Activated T-cell treated with anti-CD3 and anti-CD28 coated beads, Interleukin-2, amount 50 U/mL, for 4 hours (primary cell): ENCODE measurements at places on chromosomes 12 and 14. TPM values are rescaled to one million over a fixed set of nuclear protein-coding genes. Genes with fewer than 3 reads are reported as not detected.

DNA sequence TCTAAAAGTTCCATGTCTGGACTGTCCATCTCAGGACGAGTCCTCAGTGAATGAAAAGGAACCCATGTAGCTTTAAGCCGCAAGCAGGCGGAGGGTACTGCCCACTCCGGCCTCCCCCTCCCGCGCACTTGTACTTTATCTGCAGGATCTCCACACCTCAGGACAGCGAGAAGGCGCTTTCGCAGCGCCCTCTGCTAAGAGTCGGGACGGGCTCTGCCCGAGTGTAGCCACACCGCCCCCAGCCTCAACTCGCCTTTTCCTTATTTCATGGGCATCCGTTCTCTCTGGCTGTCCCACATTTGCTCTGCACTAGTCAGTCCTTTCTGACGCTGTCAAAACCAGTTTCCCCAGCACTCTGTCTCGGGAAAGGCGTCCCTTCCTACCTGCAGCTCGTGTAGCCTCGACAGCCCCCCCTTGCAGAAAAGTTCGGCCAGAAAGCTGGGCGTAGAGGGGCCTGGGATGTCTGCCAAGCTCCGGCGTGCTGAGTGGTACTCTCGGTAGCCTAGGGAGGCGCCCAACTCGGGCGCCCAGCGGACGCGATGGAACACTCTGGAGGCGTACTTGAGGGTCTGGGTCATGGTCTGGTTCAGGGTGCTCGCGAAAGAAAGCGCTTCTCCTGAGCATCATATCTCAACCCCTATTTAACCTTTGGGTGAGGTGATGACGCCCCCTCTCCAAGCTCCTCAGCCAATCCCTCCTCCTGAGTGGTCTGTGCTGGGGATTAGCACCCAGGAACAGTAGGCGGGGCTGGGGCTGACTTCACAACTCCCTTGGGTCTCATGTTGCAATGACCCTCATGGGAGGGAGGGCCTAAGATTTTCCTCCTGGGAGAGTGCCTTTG lies at the start of gene CYP27B1:
CYP27B1 (minus strand) TSS at position 615 of the 841 bp plus-strand sequence; CDS start at position 578, 37 bp downstream.
- no peak for DNase-seq

GRCh38 chr12:99573980-99574379 lies 73.6 kb upstream of the GARIN6 start:
- DNase-seq, result no peak

- no peak for DNase-seq
Measured at GRCh38 chr14:104969741-104970230, 8.4 kb downstream of the AHNAK2 start.

DNA sequence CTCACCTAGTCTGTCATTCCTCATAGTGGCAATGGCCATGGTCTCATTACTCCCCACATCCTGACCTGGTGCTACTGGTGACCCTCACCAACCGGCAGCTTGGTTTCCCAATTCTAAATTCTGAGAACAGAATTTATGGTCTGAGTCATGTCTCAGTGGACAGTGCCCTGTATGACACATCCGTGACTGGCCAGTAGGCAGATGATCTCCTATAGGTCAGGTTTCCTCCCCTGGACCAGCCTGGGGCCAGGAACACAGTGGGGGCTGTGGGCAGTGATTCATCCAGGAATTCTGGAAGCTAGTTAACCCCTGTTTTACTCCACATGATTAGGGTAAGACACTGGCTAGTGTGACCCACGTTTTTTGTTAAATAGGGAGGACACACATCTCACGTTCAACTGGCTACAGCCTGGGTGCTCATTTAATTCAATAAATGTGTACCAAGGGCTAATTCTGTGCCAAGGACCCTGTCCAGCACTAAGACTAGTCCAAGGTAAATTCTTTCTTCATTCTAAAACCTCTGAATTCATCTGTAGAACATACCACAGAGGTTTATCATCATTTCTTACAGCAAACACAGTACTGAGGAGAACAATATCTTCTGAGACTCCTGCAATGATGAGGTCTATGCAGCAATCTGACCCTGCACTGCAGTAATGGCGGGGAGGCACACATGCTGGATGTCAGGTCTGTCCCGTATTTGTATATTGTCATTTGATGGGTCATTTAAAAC lies 249.6 kb upstream of the TBX3 start:
- DNase-seq, result no peak

The LMNTD1 gene
- total RNA-seq, result not detected

DNA sequence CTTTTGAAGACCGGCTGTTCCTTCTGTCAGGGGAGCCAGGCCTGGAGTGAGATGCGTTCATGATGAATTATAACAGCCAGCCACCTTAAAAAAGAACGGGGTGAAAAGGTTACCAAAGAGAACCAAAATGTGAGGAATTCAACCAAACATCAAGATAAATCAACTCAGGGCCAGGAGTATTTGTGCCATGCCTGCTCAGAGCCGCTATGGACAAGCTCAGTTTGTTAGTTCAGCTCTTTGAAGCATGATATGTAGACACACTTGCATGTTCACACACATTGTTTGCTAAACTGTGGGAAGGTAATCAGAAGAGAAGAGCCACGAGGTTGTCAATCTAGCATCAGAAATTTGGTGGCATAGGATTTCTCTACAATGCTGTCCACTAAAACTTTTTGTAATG lies 367.4 kb upstream of the TBX3 start:
- no peak for DNase-seq

DNA sequence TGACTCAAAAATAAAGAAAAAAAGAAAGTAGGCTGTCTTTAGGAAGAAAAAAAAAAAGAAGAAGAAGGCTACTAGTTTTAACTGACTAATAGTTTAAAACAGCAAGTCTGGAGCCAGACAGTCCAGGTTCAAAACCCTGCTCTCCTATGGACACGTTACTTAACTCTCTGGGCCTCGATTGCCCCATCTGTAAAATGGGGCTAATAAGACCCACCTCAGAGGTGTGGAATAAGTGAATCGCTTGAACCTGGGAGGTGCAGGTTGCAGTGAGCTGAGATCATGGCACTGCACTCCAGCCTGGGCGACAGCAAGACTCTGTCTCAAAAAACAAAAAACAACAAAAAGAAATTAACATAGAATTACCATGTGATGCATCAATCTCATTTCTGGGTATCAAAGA lies 10.5 kb upstream of the SCARB1 start:
- DNase-seq, result no peak

DNA sequence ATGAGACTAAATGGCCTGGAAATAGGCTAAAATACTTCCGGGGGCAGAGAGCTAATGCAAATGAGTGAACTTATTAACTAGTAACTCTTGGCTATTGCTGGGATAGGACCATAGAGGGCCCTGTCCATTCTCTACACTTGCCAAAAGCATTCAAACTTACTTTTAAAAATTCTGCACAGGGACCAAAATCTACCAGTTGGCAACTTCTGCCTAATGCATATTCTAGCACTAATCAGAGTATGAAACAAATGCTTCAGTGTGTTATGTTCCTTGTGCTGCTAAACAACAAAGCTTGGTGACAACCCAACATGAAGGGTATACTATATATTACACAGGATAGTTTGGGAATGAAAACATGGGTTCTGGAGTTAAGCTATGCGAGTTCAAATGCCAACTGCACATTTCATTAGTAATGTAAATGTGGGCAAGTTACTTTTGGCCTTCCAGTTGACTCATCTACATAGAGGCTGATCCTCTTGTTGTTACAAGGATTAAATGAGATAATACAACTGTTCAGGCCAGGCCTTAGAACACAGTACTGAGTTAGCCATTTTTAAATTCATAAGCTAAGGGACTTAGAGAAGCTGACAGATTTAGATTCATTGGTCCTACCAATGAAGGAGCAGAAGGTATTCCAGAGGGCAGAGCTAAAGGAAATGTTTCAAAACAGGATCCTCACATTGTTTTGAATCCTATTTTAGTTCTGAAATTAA lies 32.4 kb downstream of the HIGD1C start:
- no peak for DNase-seq

The PMEL gene
- 0.13 TPM for total RNA-seq

The SINHCAF gene
- 196 TPM for total RNA-seq

The MAP3K9 gene
- total RNA-seq, result 3.1 TPM

The FBXL14 gene
- total RNA-seq, result 23.7 TPM

The SAMD15 gene
- total RNA-seq, result 0.90 TPM

- DNase-seq, result no peak
Measured at GRCh38 chr12:21983095-21983494, 41.9 kb upstream of the ABCC9 start.

DNA sequence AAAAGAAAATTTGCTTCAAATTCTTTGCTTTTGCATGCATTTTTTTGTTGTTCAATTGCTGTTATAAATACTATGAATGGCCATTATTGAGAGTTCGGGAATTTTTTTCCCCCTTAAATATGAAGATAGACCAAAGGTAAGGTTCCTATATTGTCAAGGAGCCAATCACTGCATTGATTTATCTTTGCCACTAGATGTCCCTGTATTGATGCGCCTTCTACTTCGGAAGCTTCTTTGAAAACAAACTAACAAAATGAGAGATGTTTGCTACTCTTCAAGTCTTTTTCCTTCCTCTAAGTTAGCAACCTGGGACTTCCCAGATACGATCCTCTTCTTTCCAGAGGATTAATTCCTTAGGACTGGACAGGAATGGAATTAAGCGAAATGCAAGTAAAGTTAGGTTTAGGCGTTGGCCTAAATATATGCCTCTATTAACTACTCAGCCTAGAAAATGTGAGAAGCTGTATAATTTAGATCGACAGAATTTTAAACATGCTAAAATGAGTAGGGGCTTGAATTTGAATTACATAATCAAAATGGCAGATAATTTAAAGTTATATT lies 318.1 kb downstream of the AEBP2 start:
- DNase-seq, result no peak

GRCh38 chr14:99402950-99403349 lies 77.7 kb downstream of the SETD3 start:
- DNase-seq, result no peak

DNA sequence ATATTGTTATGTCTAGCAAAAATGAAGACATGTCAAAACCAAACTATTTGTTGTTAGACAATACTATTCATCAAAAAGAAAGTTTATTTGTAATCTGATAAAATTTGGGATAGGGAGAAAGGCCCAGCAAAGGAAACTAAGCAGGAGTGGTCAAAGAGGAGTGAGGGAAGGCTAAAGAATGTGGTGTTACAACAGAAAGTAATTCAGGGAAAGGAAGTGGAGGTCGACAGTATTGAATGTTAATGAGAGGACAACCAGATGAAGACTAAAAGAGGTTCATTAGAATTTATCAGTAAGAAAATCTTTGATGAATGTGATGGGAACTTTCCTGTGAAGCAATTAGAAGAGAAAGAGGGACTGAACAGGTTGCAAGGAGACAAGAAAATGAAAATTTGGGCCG lies 33.9 kb downstream of the PLCZ1 start:
- no peak for DNase-seq

DNA sequence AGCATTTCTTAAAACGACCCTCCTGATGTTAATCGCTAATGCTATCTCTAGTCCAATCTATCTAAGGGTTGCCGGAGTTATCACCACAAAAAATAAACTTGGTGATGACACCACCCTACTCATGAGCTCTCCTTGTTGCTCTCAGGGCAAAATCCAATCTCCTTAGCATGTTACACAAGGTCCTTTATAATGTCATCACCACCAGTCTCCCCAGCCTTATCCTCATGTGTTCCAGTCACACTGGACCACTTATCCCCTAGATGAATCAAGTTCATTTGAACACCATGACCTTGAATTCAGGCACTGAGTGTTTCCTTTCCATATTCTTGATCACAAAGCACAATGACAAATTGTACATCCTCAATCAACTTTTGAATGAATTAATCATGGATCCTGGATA lies 19.0 kb upstream of the DRAM1 start:
- DNase-seq, result no peak

DNA sequence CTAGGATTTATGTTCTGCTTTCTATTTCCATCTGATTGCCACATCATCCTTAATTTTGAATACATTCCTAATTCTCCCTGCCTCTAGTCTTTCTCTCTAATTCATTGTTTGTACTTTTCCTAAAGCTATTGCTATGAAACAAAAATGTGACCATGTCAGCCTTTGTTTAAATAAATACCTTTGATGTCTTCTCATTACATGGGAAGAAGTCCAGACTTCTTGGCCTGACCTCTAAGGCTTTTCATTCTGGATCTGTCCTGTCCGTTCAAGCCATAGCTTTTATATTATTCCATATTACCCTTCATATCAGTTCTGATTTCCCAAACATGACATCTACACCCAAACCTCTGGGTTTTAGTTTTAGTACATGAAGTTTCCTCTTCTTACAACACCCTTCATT lies 91.4 kb downstream of the CDK17 start:
- no peak for DNase-seq

The ITGA7 gene
- 1.3 TPM for total RNA-seq

The EML5 gene
- total RNA-seq, result 4.1 TPM

DNA sequence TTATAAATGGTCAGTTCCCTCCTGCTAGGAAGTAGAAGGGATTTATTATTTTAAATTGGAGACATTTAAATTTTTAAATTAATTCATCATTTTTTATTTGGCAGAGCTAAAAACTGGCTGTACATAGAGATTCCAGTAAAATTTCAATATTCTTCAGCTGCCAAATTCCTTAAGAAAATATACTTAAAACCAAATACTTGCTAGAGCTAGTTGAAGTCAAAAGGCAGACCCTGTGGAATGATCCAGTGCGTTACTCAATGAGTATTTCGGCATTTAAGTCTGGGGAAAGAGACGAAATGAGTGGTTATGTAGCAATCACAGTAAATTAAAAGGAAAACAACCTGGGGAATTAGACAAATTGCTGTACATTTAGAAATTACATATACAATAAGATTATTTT lies 1104.7 kb downstream of the SLC6A15 start:
- DNase-seq, result no peak

DNA sequence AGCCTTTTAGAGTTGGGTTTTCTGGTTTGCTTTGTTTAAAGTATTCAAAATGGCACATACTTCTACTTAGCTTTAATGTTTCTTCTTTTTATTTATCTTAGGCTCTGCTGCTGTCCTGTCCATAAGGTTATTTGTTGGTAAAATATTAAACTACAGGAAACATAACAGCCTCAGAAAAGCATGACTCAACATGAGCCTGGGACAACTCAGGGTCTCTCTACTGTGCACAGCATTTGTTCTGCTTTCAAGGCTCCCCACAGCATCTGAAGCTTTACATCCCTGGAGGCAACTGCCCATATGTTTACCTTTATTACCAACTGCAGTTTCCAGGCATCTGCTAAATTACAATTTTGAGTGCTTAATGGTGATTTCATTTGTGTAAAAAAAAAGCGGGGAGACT lies 954.2 kb upstream of the FBXO33 start:
- no peak for DNase-seq

GRCh38 chr14:35400648-35401421 lies 3.7 kb downstream of the NFKBIA start:
- DNase-seq, result peak; percentile 45

The LRRC10 gene
- not detected for total RNA-seq

GRCh38 chr12:108518716-108519496 lies 3.8 kb downstream of the FICD start:
- DNase-seq, result no peak

DNA sequence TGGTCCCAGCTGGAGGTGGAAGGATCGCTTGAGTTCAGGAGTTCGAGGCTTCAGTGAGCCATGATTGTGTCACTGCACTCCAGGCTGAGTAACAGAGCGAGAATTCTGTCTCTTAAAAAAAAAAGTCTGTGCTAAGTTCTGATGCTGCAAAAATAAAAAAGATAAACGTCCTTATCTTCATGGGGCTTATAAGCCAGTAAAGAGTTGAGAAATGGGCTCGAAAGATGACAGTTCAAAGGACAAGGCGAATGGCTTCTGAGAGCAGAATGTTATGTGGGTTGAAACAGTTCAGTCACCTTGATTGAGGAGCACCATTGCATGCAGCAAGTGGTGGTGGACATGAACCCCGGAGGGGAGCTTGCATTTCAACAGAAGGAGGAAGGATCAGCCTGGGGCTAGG lies 4.7 kb downstream of the TSPAN9 start:
- no peak for DNase-seq
